ENCODE measurements at places on chromosomes 16 and 17.
A peak's percentile ranks its signal among the peaks of the same experiment; 100 is the strongest.

DNA sequence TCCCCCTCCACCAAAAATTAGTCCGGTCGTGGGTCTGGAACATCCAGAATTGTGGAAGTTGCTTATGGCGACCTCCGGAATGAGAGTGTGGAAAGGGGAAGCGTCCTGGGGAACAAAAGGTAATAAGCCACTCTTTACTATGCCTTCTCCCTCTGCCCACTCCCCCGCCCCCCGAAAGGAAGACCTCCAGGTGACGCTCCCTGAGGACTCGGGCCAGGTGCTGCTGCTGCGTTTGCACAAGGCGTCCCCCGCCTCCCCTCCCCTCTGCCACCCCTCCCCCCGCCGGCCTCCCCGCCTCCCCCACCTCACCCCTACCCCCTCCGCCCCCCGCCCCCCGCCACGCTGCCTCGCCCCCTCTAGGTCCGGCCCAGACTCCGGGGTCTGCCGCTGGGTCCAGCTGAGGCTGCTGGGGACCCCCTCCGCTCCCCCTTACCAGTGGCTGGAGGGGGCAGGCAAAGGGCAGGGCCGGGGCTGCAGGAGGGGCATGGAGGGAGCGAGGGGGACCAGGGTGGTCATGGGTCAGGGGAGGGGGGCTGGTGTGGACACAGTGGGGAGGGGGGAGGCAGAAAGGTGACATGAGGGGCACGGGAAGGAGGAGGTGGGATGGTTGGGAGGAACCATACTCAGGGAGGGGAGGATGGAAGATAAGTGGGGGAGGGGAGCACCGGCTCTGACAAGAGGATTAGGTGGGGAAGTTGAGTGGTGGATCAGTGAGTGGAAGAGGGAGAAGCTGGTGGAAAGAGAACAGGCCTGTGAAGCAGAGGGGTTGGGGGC, 23.6 kb downstream of the ALOX12B start:
- no peak for DNase-seq

- DNase-seq, result no peak
These were observed 141.3 kb downstream of the ABCC12 start for GRCh38 chr16:48014349-48015135.

DNA sequence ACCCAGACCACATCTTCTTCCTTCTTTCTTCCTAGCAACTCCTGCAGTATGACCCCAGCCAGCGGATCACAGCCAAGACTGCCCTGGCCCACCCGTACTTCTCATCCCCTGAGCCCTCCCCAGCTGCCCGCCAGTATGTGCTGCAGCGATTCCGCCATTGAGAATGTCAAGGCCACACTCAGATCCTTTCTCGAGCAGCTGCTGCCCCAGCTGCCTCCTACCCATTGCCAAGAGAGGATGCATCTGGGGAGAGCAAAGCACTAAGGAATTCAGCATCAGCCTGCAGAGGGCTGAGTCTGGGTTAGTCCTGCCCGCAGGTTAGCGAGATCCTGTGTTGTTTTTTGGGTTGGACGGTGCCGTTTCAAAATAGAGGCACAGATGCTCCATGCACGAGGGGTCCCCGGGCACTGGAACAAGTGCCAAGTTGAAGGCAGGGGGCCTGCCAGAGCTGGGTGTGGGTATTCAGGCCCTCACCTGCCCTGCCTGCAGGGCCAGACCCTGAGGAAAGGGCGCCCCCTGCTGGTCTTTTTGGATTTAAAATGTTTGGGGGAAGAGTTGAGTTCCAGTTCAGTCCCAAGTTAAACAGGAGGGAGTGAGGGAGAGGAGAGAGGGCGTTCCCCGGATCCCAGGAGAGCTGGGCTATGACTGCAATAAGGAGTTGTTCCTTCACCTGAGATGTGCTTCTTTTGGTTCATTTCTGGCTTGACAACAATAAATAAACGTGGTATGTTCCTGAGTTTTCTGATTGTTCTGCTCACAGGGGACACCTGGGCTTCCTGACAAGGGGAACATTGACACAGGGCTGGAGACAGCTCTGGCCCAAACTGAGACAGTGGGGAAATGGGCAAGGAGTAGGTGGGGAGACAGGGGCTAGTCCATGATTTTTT, 4.9 kb downstream of the CDK3 start:
- peak; percentile 66 for DNase-seq

GRCh38 chr16:53673189-53673588, 30.5 kb downstream of the RPGRIP1L start:
- no peak for DNase-seq

- DNase-seq, result no peak
These were observed 8.3 kb downstream of the TSC2 start for GRCh38 chr16:2056077-2056476.

GRCh38 chr16:89138513-89138795, 33.1 kb upstream of the CDH15 start:
- DNase-seq, result no peak

All from G401 (cell line).